Lower leg skin (tissue), 4 donors: ENCODE measurements at places on chromosomes 4 and X.

- DNase-seq = no peak
These were observed 366.5 kb downstream of the MID1IP1 start for GRCh38 chrX:39167791-39168190.

- no peak for DNase-seq
These were observed 33.4 kb downstream of the RPS6KA3 start for GRCh38 chrX:20233336-20233735.

DNA sequence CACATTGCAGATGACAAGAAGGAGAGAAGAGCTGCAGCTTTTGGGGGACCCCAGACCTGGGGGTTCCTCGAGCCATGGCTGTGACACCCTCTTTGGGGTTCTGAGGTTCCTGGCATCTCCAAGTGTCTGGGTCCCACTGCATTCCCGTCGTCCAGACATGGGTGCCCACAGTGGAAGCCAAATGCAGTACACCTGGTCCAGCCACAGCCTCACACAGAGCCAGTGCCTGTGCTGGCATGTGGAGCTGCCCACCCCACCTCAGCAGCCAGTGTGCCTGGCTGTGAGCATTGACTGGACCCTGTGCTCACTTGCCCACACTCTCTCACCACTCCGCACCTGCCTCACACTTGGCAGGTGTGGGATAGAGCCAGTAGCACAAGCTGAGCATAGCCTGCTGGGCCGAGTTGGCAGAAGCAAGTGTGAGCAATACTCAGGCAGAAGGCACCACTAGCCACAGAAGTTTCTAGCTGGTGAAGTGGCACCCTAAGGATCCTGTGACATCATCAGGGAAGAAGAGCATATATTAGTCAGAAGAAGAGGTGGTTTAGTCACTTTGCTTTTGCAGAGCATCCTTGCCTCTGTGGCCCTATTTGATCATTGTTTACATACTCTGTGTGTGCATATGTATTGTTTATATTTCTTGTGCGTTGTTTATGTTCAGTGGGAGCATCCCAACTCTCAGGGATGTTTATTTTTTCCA is 65.0 kb upstream of the MAGEB2 start:
- no peak for DNase-seq

DNA sequence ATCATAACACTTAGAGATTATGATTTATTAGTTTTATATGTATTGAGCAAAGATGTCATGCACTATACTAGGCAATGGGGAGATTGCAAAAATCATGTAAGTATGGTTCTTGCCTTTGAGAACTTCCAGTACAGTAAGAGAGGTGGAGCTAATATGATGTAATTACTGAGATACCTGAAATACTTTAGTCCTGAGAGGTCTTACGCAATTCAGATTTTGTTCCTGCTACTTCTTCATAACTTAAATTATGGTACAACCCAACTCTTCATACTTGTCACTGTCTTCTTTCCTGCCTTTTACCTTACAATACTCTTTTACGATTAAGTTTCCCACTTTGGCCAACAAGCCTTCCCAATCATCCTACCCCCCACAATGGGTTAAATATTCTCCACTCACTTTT is 564.2 kb upstream of the PITX2 start:
- no peak for DNase-seq

DNA sequence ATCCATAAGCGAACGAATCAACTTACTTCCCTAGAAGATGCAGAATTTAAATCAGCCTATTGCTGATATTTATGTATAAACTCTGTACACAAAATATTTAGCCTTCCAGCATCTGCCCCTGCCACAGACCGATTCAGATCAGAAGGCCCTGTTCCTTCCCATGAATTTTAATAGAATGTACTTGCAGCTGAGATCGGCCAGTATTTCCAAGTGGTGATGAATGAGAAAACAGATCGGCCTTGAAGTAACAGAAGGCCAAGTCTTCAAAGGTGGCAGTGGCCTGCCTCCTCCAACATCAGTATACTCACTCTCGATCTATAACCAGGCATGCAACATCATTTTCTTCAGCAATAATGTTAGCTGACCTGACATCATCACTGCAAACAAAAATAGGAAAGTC is 66.4 kb downstream of the PRKG2 start:
- DNase-seq = no peak

GRCh38 chrX:130304587-130305368 is 34.9 kb upstream of the SLC25A14 start:
- DNase-seq = no peak

DNA sequence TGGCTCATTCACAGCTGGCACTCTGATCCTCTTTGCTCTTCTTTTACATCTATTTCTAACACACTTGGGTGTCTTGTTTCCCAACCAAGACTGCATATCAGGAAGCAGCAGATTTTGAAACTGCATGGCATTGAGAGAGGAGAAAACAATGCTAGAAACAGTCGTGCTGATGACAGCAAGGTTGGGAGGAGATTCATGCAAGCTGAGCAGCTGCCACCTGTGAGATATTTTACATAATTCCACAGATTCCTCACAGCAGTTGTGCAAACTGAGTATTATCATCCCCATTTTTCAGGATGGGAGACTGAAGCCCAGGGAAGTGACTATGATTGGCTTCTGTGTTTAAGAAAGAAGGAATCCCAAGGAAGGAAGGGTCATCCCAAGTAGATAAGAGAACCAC is 105.0 kb downstream of the SLC2A9 start:
- DNase-seq = peak; percentile 23

DNA sequence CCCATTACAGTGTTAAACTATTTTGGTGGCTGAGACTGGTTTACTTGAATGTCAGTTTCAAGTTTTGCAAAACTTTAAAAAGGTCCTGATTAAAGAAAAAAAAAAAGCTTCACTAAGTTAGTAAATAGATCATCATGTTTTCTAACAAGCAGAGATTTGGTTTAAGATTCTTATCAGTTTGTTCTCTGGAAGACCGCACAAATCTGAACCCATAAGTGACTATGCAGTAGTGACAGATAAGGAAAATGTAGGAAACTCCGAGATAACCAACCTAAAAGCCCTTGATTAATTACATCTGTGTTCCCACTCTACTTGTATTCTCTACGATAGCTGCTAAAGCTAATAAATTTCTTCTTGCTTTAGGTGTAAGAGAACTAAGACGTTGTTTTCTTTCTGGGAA is 1799.8 kb upstream of the ADGRL3 start:
- DNase-seq = no peak

- no peak for DNase-seq
These were observed 24.8 kb downstream of the CXCL1 start for GRCh38 chr4:73894001-73894400.

GRCh38 chr4:142383354-142383753 is 462.7 kb downstream of the INPP4B start:
- no peak for DNase-seq

- DNase-seq = no peak
These were observed 2184.4 kb upstream of the AGA start for GRCh38 chr4:179626687-179627086.

GRCh38 chr4:23991444-23991843 is 101.6 kb upstream of the PPARGC1A start:
- no peak for DNase-seq

- DNase-seq = no peak
These were observed 427.9 kb upstream of the SPANXN1 start for GRCh38 chrX:144819406-144819805.

DNA sequence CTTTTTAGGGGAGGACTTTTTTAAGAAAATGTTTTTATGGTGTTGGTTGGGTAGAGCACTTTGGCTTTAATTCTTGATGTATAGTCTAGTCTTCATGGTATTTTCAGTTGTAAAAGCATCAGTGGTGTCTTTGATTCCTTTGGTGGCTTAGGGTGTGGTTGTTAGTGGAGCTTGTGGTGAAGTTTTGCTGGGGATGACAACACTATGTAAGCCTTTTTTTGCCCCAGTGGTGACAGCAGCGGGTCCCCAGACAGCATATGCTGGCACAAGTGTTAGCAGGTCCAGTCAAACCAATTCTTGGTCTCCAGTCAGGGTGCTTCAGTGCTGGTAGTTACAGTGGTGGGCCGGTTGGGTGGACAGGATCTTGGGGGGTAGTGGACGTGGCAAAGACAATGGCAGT is 52.0 kb downstream of the CHIC1 start:
- DNase-seq = no peak

DNA sequence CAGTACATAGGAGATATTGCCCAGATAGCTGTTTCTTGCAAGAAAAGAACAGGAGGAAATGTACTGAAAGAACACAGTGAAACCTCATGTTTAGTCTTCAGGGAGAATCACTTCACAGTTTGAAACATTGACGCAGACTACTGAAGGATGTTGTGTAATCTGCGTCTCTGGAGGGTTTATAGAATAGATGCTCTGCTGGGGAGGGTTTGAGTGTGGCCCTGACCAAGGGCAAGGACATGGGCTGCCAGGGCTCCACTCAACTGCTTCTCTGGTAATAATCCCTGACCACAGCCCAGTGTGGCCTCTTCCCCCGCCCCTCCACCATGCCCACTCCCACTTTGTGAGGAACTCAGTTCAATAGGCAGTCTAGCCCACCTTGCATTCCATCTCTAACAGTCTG is 15.8 kb upstream of the ACE2 start:
- no peak for DNase-seq

DNA sequence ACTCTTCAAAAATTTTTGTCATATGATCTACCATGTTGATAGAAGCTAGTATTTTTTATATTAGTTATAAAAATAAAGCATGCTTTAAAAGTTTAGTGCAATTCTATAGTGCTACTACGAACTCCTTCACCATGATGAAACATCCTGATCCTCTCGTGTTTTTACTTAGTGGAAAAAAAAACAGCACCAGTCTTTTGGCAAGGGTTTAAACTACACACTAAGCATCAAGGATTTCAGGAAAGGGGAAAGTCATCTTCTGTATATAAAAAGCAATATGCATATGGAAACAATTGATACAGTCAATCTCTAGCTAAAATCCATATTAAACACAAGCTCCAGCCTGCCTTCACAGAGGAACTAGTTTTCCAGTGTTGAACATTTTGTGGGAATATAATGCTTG is 18.7 kb downstream of the CHM start:
- no peak for DNase-seq

GRCh38 chr4:111136967-111137366 is 514.1 kb upstream of the PITX2 start:
- DNase-seq = no peak

- DNase-seq = no peak
These were observed 95.8 kb upstream of the SHOX start for GRCh38 chrX:534804-535203.

DNA sequence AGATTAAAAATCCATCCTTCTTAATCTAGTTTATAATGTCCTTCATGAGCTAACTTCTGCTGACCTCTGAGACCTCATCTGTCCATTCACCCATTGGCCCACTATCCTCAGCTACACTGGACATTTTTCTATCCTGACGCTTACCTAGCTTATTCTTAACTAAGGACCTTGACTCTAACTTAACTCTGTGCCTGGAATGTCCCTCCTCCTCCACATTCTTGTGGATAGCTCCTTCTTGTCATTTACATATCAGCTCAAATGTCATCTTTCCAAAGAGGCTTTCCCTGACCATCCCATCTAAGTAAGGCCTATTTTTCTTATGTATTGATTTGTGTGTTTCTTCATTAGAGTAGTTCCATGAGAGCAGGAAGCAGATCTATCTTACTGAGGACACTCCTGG is 54.7 kb downstream of the ATXN3L start:
- no peak for DNase-seq

DNA sequence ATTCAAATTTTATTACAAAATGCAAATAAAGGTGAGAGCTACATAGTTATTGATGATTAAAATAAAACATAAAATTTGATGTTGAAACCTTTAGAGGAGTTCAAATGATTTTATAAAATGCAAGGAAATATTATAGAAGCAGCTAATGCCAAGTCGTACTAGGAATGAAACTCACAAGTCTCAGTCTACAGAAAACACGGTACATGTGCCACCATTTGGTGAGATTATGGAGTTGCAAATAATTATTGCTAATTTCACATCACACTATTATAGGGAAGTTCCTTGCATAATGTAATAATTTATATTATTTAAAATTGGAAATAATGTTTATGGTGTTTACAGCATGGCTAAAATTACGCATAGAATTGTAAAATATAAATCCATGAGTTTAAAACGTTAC is 1601.7 kb upstream of the TENM3 start:
- no peak for DNase-seq

DNA sequence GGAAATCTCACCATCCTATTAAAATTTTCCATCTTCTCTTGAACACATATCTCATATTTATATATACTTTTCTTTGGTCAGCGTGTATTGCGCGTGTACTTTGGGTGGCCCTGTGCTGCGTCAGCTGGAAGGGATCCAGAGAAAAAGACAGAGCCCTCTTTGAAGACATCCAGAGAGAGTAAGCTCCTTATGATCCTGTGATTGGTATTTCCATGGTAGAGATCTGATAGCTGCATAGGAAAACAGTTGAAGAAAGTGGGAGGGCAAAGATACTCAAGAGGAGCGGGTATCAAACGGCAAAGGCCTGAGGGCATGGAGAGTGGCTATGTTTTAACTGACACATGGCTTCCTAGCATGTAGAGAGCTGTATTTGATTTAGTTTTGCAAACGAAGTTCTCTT is 4.4 kb upstream of the HPGD start:
- no peak for DNase-seq

- no peak for DNase-seq
These were observed 131.7 kb upstream of the PCDH18 start for GRCh38 chr4:137664046-137664387.

DNA sequence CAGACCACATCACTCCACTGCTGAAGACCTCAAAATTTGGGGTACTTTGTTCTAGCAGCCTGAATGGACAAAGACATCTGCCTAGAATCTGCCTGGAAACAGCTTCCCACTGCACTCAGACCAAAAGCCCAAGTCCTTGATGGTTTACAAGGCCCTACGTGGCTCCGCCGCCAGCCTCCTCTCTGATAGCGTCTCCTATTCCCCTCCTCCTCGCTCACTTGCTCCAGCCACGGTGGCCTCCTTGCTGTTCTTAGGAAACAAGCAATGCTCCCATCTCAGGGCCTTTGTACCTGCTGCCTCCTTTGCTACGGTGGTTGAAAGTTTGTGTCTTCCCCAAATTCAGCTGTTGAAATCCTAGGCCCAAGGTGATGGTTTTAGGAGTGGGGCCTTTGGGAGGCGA is 34.7 kb upstream of the SORCS2 start:
- peak; percentile 46 for DNase-seq

DNA sequence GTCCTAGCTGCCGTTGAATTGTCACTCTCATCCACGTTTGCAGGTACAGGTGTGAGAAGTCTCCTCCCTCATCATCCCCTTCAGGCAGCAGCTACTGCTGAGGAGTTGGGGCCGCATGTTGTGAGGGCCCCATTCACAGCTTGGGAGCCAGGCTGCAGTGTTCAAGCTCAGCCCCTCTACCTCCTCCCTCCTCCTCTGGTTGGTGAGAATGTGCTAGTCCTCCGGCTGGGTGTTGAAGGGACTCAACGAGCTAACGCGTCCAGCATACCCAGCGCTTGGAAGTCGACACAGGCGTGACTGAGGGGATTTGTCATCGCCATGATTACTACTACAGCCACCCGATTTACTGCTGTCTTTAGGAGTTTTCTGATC is 82.0 kb upstream of the PSAPL1 start:
- DNase-seq = no peak
